Dermis microvascular lymphatic vessel endothelial cell (primary cell): ENCODE measurements at places on chromosomes 13 and 19. TPM values are rescaled to one million over a fixed set of nuclear protein-coding genes. Genes with fewer than 3 reads are reported as not detected.
A peak's percentile ranks its signal among the peaks of the same experiment; 100 is the strongest.

GRCh38 chr19:33000510-33000909, 28.5 kb downstream of the FAAP24 start:
- DNase-seq, result no peak

Gene KLK8
- total RNA-seq, result not detected in 2 replicates

- DNase-seq, result peak; percentile 28
These were observed 1.1 kb downstream of the ARHGAP35 start for GRCh38 chr19:46861691-46862502.

GRCh38 chr19:5477451-5478215, 22.4 kb downstream of the ZNRF4 start:
- no peak for DNase-seq

DNA sequence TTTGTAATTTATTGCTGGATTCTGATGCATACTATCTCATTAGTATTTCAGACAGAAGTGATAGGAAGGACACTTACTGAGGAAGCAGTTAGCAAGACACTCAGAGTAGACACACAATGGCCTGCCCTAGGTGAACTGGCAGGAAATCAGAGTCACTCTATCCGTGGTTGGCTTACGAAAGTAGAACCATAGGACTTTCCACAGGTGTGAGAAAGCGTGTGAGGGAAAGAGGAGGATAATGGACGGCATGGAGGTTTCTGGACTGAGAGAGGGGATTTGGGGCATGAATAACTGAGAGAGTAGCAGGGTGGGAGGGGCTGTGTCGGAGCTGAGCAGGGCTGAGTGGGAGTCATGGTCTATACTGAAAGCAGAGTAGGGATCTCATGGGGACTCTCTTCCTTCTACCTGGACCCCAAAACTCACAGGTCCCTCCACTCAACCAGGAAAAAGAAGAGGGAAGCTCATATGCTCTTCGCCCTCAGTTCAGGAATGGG, 18.7 kb upstream of the EID2 start:
- no peak for DNase-seq

Gene SRRM5
- total RNA-seq, result under 0.01 TPM in 1 of 2 replicates, not detected in the other

DNA sequence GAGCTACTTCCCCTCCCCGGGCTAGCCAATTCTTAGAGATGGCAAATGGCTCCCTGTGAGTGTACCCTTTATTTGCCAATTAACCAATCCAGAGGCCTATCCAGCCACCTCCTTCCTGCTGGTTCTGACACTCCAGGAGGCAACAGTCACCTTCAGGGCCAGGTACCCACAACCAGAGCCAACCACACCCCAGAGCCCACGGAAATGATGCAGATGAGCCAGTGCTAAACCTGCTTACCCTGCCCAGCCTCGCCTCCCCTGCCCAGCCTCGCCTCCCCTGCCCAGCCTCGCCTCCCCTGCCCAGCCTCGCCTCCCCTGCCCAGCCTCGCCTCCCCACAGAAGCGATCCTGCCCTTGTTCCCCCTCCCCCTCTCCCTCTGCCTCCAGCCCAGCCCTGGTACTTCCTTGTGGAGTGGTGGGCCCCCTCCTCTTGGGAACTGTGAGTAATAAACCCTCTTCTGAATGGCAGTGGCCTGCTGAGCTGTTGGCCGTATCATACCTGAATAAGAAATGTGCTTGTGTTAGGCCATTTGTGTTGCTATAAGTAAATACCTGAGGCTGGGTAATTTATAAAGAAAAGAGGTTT, 173.8 kb upstream of the RNF113B start:
- DNase-seq, result no peak

Gene ZNF543
- total RNA-seq, result 7.8 and 10.1 TPM in 2 replicates

- DNase-seq, result peak; percentile 21
These were observed 19.2 kb upstream of the UQCR11 start for GRCh38 chr19:1624458-1624857.

Gene STK24
- 34.0 and 42.2 TPM in 2 replicates for total RNA-seq

DNA sequence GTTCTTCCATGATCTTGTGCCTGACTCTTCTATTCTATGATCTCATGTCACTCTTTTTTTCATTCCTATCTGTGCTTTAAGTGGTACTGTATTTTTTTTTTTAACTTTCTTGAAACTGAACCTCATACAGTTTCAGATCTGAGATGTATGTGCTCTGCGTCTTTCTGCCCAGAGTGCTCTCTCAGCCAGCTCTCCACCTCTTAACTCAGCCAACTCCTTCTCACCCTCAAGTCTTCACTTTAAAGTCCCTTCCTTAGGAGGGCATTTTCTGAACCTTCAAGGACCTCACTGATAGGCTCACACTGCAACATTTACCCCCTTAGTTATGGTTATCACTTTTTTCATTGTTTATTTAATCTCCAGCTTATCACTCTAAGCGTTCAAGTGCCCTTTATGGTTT, 158.7 kb downstream of the IRS2 start:
- DNase-seq, result no peak

DNA sequence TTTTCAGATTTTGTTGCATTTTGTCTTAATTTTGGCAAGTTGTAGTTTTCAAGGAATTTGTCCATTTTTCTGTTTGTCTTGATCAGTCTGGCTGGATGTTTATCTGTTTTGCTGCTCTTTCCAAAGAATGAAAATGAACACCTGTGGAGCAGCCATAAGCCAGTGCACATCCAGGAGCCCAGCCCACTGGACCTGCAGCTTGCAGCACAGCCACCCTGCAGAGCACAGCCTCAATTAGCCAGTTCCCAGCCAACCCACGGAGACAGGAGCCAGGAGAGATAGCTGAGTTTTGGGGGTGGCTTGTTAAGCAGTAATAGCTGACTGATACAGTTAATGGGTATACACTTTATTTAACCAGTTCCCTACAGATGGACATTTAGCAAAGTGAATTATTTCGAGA, 38.0 kb upstream of the URI1 start:
- no peak for DNase-seq

Gene ADGRE3
- total RNA-seq, result not detected in 2 replicates

DNA sequence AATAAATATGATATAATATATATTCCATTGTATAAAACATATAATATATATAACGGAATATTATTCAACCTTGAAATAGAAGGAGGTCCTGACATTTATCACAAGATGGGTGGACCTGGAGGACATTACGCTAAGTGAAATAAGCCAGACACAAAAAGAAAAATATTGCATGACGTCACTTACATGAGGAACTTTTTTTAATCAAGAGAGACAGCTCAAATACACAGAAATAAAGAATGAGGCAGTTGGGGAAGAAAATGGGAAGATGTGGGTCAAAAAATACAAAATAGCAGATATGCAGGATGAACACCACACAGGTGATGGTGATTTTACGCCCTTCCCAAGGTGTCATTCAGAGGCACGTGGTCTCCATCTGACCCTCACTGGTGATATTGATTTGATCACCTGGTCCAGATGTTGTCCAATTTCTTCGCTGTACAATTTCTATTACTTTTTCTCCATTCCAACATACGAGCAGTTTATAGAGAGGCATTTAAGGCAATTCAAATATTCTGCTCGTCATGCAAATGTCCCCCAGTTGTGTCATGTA, 513 bp upstream of the ZNF317 start:
- no peak for DNase-seq

DNA sequence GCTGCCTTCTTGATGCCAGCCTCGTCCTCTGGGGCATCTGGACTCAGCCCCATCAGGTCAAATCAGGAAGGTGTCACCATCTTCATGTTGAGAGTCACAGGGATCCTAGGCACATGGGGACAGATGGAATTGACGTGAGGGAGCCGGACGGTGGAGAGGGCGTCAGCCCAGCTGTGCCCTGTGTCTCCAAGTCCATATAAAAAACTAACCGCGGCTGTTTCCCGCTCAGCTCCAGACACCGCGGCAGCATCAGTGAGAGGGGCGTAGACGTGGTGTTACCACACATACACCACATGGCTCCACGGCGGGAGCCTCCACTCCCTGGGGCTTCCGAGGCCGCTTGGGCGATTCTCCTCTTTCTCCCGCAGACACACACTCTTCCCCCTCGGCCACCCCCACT, 5.6 kb upstream of the PRR36 start:
- DNase-seq, result no peak
